ENCODE measurements at places on chromosomes 6 and 20.

GRCh38 chr6:30997301-30997700, 13.0 kb upstream of the MUC22 start:
- no peak for DNase-seq

GRCh38 chr6:453152-453551, 61.6 kb downstream of the IRF4 start:
- no peak for DNase-seq

DNA sequence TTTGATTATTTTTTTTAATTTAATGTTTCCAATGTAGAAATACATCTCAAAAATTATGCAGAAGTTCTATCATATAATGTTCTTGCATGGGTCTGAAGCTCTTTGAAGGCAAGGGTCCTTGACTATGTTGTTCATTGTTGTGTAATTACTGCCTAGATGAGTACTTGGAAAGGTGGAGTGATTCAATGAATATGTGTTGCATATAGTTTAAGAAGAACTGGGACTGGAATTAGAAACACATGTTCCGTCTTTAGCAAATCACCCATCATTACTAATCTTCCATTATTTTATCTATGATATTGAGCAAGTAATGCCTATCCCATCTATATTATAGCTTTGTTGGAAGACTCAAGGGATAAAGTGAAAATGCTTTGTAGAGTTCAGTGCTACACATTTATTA, 147.3 kb downstream of the LAMA2 start:
- DNase-seq: no peak

- DNase-seq: no peak
These were observed 5.2 kb downstream of the CDC25B start for GRCh38 chr20:3801299-3801698.

- no peak for DNase-seq
These were observed 68.4 kb downstream of the RREB1 start for GRCh38 chr6:7176208-7176607.

GRCh38 chr6:125201961-125202729, 48.6 kb downstream of the TPD52L1 start:
- peak; percentile 16 for DNase-seq

DNA sequence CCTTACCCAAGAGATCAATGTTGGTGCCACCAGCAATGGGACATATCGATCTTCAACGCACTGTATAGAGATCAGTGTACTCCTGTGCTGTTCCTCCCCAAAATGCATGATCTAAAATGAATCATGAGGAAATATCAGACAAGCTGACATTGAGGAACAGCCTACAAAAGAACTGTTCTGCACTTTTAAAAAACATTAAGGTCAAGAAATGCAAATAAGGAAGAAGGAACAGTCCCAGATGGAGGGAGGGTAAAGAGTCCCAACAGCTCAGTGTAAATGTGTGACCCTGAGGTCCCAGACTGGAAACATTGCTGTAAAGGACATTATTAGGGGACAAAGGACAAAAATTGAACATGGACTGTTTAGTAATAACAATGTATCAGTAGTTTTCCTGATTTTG, 24.3 kb upstream of the XRN2 start:
- DNase-seq: no peak

GRCh38 chr6:134546962-134547645, 229.2 kb upstream of the SGK1 start:
- DNase-seq: no peak

- no peak for DNase-seq
These were observed 54.9 kb downstream of the MYH7B start for GRCh38 chr20:35010405-35011192.

- no peak for DNase-seq
These were observed 61.8 kb downstream of the CNBD2 start for GRCh38 chr20:36030149-36030548.

GRCh38 chr20:25205277-25206062, 10.0 kb downstream of the ENTPD6 start:
- DNase-seq: no peak

DNA sequence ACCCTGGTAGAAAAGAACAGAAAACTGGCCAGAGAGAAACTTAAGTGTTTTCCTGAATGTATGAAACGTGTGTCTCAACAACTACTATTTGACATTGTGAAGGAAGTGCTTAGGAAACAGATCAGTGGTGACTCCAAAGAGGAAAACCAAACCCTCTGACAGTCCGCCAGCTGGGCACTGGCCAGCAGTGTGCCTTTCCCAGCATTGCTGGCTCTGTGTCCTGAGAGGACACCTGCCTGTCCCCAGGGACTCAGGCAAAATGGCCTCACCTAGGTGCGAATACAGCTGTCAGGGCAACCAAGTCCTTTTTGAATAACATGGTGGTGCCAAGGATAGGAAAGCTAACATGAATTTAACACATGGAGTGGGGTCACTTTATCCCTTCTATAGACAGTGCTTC, 72.5 kb downstream of the NDUFAF5 start:
- DNase-seq: no peak

GRCh38 chr6:143026696-143027449, 33.8 kb upstream of the AIG1 start:
- no peak for DNase-seq

- no peak for DNase-seq
These were observed 113.9 kb downstream of the NFATC2 start for GRCh38 chr20:51428401-51429143.

- no peak for DNase-seq
These were observed 42.3 kb upstream of the PTPN1 start for GRCh38 chr20:50467718-50468356.

- DNase-seq: no peak
These were observed 112.7 kb upstream of the FERMT1 start for GRCh38 chr20:6235510-6235909.

DNA sequence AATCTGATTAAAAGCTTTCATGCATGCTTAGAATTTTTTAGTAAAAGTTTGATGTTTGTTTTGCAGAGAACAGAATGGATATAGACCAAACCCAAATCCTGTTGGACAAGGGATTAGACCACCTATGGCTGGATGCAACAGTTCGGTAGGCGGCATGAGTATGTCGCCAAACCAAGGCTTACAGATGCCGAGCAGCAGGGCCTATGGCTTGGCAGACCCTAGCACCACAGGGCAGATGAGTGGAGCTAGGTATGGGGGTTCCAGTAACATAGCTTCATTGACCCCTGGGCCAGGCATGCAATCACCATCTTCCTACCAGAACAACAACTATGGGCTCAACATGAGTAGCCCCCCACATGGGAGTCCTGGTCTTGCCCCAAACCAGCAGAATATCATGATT, 133.6 kb downstream of the NCOA3 start:
- DNase-seq: no peak

GRCh38 chr6:25449774-25450173, 170.6 kb downstream of the CARMIL1 start:
- DNase-seq: peak; percentile 54

DNA sequence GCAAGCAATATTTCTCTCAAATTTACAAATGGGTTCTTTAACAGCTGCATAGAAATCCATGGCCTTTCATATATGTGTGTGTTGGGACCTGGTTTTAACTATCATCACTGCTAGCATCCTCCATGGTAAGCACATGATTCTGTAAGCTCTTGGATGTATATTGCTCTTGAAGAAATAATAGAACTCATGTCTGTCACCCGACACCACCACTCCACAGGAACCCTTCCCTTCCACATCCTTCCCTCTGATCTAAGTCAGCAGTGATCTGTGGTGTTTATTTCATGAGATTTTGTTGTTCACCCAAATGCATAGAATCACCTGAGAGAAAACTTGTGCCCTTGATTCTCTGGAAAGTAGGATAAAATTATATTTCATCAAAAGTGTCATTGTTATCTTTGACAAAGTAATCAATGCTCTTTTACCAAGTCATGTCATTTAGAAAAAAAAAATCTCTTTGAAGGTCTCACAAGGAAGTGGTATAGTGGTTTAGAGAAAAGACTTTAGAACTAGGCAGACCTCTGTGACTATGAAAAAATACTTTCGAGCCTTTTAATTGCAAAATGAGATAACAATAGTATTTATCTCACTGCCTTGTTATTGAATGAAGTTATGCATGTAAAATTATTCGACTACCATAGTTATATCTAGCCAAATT, 649.8 kb upstream of the SLC35B3 start:
- no peak for DNase-seq

DNA sequence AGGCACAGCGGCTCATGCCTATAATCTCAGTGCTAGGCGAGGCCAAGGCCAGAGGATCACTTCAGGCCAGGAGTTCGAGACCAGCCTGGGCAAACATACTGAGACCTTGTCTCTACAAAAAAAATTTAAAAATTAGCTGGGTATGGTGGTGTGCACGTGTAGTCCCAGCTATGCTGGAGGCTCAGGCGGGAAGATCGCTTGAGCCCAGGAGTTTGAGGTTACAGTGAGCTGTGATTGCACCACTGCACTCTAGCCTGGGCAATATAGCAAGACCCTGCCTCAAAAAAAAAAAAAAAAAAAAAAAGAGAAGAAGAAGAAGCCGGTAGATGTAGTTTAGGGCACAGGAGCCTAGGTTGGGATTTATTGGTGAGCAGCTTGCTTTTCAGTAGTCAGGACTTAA, 20.7 kb downstream of the MTHFD1L start:
- DNase-seq: no peak

All from DMS79 (cell line).